CD4-positive, alpha-beta T cell treated with Interferon alpha-2 for 1 hour (primary cell): ENCODE measurements at places on chromosomes 7 and 10.

DNA sequence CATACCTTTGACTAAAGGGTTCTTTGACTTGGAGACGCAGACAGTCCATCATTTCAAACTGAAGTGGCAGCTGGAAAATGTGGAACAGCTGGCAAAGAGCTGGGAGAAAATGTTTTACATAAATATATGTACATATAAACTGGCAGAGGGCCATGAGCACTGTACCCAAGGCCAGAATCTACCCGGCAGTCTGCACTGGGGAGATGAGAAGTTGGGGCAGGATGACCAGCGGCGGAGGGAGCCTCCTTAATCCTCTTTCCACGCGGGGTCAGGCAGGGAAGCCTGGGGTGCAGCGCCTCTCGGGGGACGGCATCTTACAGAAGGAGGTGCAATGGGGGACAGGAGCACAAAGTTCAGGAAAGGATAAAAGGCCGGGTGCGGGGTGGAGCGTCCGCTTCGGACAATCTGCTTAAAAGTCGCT, 1.3 kb downstream of the GLI3 start:
- DNase-seq, result no peak

DNA sequence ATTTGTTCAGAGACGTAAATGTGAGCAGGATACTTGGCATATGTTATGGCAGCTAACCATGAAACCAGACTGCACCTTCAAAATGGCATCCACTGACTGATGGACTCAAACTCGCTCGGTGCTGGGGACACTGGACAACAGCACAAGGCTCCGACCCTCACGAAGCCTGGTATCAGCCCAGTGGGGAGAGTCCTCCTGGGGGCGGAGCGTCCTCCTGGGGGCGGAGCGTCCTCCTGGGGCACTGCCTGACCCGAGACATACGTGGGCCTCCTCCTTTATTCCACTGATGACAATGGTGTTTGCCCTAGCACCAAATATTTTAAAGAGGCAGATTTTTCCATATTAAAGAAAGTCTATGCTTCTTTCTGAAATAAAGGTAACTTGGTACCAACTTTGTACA, 39.5 kb downstream of the ESYT2 start:
- DNase-seq, result no peak

DNA sequence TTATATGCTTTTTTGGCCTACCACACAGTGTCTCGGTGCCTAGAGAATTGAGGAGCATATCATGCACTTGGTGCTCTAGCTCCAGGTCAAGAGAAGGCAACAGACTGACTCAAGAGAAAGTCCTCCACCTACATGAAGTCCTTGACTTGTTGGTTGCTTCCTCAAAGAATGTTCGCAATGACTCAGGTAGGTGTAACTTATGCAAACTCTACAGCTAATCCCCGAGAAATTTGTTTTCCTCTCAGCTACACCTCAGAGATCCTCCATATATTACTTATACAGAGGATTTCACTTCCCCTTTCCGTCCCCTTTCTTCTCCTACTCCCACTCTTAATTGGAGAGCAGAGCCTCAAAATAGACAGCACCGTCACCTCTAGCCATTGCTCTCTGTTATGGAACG, 1013.1 kb downstream of the KCNMA1 start:
- no peak for DNase-seq

GRCh38 chr7:28623105-28623730, 210.9 kb downstream of the CREB5 start:
- no peak for DNase-seq

GRCh38 chr7:155831807-155832524, 19.7 kb upstream of the SHH start:
- no peak for DNase-seq

- no peak for DNase-seq
These were observed 76.1 kb downstream of the SKIDA1 start for GRCh38 chr10:21449288-21449966.

GRCh38 chr10:8817299-8817698, 762.8 kb downstream of the GATA3 start:
- DNase-seq, result no peak

DNA sequence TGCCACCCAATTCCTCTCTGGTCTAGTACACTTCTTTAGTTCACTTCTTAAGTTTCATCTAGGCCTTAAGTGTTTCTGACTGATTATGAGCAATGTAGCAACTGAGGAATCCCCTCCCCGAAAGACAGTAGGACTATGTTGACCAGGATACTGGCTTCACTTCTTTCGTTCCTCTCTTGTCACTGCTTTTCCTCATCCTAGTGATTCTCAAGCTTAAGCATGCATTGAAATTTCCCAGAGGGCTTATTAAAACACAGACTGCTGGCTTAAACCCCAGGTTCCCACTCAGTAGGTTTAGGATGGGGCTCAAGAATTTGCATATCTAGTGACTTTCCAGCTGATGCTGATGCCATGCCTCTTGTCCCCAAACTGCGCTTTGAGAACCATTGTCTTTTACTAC, 164.6 kb upstream of the WNT16 start:
- DNase-seq, result no peak

DNA sequence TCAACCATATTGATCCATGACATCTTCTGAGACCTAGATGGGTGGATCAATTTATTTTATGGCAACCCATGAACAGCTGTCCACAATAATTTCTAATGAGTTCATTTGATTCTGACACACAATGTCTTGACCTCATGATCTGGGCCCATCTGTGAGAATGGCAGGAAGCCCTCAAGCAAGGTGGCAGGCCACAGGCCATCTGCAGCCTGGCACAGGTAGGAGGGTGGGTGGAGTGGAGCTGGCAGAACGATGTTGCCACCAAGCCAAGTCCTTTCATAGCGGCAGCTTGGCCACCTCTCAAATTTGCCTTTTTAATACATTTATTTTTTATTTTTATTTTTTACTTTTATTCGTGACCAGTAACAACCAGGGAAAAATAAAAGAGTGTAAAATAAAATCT, 1181.6 kb upstream of the SORCS1 start:
- no peak for DNase-seq

- no peak for DNase-seq
These were observed 71.2 kb downstream of the APBB1IP start for GRCh38 chr10:26509307-26509706.

GRCh38 chr7:7519528-7519927, 16.1 kb downstream of the COL28A1 start:
- DNase-seq, result no peak

- DNase-seq, result no peak
These were observed 342 bp upstream of the MEIG1 start for GRCh38 chr10:14958872-14959220.

DNA sequence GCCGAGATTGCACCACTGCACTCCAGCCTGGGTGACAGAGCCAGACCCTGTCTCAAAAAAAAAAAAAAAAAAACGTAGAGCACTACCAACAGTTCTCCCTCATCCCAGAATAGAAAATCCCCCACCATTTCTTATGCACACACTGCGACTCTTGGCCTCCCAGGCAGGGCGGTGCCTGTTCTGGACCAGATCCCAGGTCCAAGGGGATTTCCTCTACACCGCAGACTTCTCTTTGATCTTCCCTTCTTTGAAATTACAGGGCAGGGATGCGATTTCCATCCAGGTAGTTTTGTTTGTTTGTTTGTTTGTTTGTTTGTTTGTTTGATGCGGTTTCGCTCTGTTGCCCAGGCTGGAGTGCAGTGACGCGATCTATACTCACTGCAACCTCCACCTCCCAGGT, 91.8 kb downstream of the SEPTIN14 start:
- no peak for DNase-seq

GRCh38 chr7:33392148-33392547, 262.8 kb downstream of the BBS9 start:
- no peak for DNase-seq

- DNase-seq, result no peak
These were observed 90.0 kb downstream of the C1GALT1 start for GRCh38 chr7:7272294-7272693.

DNA sequence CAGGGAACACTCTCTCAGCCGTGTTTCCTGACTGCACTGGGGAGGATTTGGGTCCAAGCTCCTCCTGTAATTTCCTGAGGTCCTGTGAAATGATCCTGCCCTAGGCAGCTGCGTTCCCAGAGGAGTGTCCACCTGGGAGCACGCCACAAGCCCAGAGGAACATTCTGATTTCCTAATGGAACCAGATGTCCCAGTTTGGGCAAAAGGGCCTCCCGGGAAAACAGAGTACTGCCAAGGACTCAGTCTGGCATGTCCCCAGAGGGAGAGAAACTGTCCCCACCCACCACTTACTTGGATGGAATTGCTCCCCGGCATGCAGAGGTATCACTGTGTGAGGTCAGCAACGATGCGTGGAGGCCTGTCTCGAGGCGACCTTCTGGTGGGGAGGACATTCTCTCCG, 34.5 kb downstream of the ASB13 start:
- DNase-seq, result no peak
